ENCODE measurements at places on chromosomes 3 and 15.

GRCh38 chr15:38554354-38554753 is 10.3 kb downstream of the RASGRP1 start:
- no peak for DNase-seq

- DNase-seq, result no peak
Observed at GRCh38 chr3:149971403-149972075, 844 bp upstream of the PFN2 start.

- DNase-seq, result no peak
Observed at GRCh38 chr3:38165722-38166387, 518 bp downstream of the OXSR1 start.

DNA sequence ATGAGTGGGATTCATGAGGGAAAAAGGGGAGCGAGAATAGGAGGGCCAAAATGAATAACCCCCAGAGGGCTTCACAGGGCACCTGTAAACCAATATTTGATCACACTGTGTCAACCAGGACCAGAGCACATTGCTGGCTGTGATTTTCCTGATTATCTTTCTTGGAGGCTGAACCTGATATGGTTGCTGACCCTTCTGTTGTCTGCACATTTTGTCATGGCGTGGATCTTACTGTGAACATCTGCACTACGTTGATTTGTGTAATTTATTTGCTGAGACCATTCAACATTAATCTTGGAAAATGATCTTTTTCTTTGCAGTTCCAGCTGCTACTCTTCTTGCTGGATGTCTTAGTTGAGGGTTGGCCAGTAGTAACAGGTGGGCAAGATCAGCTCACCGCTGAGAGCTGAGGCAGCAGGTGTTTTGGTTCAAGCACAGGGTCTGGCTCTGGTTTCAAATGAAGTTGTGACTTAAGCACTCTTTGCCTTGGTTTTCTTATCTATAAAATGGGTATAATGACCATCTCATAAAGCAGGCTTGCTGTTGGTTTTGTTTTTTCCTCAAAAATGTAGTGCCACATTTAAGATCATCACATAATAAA is 61.2 kb downstream of the ARHGEF26 start:
- DNase-seq, result no peak

- no peak for DNase-seq
Observed at GRCh38 chr15:99845009-99845408, 111.8 kb upstream of the LYSMD4 start.

GRCh38 chr15:69587723-69588426 is 135.3 kb downstream of the RPLP1 start:
- no peak for DNase-seq
